Ovary (tissue), 10 donors: ENCODE measurements at places on chromosomes 2 and 18.

DNA sequence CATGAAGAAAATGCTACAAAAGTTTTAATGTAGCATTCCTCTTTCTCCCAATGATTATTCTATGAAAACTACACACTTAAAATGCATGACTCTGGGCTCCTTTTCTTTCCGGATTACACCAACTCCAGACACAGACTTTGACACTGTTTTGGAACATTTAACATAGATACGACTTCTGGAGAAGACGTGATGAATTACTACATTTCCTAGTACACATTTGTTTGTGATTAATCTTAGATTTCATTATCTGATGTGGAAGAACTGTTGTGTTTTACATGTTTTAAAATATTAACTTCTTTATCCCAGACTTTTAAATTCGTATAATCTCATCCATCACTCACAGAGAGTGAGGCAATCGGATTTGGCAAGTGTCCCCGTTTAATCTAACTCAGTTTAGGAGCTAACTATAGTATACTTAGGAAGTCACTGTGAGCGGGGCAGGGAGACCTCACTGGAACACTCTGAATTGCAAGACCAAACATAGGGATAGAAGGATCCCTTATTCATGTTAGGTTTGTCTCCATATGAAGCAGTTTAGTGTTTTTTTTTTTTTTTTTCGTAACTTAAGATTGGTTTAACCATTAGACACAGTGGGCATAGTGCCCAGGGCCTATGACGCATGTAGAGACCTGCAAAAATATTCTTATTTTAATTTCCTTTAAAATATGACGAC, 66.7 kb downstream of the PDE1A start:
- DNase-seq: no peak

GRCh38 chr2:9187620-9188214, 18.9 kb upstream of the ASAP2 start:
- no peak for DNase-seq

DNA sequence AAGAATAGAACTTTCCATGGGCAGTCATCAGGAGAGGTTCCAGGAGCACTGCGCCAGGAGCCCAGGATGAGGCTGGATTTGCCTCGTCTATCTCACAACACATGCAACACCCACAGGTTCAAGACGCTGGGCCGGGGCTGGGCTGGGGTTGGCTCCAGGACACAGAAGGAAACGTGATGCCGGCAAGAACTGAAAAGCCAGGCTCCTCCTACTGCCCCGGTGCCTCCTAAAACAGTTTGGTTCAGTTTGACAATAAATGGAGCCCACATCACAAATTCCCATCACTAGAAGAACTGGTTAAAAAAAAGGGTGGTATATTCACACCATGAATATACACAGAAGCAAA, 75.9 kb downstream of the INHBB start:
- no peak for DNase-seq

DNA sequence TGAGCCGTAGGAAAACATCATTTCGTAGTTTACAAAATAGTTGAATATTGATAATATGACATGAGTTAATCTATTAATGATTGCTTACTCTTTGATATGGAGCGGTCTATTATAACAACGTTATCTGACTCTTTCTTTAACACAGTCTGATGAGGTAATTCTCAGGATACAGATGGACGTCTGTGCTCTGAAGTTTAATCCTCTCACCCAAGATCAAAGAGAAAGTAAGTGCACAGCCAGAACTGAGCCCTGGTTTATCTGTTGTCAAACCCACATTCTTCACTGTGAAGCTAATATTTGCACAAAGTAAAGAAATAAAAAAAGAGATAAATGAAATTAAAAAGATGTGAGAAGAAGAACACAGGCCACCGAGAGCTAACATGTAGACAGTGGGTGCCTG, 190.9 kb upstream of the COPS8 start:
- DNase-seq: no peak

GRCh38 chr2:238449909-238450417, 23.2 kb downstream of the ASB1 start:
- DNase-seq: no peak

DNA sequence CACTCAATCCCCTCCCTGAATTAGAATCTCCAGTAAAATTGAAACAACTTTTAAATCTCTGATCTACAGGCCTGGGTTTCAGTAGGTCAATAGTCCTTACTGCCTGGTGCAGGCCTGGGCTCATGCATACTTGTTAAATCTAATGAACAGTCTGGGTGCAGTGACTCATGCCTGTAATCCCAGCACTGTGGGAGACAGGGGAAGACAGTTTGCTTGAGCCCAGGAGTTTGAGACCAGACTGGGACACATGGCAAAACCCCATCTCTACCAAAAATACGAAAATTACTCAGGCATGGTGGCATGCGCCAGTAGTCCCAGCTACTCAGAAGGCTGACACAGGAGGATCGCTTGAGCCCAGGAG, 94.7 kb upstream of the SP3 start:
- no peak for DNase-seq

GRCh38 chr2:202425036-202425435, 48.9 kb downstream of the BMPR2 start:
- no peak for DNase-seq

DNA sequence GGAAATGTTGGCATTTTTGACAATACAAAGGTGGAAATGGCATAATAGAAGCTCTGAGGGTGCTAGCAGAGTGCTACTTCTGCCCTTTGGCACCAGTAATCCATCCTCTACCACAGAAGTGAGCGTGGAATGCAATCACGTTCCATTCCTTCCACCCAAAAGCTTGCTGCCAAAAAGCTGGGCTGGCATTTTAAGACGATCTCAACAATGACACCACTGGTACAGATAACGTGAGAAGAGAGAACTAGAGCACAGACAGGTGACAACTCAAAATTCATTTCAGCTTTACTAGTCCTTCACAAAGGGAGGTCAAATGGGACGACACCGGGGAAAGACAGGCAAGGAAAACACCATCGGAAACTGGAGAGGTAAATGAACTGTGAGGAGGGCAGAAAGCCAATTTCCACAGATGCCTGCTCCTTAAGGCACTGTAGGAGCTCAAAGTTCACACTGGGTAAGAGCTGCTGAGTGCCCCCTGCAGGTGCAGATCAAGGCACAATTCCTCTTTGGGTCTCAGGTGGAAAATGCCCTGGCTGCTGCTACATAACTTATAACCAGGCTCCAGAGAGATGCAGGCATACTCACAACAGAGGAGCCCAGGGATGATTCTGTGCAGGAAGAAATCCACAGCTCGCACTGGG, 50.7 kb upstream of the RNU4ATAC start:
- DNase-seq: no peak

DNA sequence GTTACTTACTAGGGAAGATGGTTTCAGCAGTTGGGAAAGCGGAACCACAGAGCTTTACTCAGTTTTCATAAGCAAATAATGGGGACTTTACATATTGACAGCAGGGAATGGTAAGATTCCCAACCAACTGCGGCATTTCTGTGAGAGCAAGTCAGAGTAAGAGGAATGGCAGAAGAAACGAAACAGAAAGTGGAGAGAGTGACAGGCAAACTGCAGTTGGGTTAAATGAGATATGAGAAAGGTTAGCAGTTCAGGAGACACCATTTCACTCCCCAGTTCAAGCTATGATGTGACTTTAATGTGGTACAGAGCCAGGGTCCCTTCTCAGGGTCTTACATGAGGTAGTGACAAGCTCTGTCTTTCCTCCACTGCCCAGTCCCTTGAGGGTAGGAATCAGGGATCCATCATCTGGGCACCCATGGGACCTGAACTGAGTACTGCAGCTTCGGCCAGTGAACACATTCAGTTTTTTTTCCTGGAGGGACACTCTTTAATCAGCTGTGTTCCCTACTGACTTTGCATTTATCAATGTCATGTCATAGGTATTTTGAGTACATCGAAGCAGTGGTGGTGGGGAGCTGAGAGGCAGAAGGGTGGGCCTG, 33.0 kb upstream of the GREB1 start:
- no peak for DNase-seq

DNA sequence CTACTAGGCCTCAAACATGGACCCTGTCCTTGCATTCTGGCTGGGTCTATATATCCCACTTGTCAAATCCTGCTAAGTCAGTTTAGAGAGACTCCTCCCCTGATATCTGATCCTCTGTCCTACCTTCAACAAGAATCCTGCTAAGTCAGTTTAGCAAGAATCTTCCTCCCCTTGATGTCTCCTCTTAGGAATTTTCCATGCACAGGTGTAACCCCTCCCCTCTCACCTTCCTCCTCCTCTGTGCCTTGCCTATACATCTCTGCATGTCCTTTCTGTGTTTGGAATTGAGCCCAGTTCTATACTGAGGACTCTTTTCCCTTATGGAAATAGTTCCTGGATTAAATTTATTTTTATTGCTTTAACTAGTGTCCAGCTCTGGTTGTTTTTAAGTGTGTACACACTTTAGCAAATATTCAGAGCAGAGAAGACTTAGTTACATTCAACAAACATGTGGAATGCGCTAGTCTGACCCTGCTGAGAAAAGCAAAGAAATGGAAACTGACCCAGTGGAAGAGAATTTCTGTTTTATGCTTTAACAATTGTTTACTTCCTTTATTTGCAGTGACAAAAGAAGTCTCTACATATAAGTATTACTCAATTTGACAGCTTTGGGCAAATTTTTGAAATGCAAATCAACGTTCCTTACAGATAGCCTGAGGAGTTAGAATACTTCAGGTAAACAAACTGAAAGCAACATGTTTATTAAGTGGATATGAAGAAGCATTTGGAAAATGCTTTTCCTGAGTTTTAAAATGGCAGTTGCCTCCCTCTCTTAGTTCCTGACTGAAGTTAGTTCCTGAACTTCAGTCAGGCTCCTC, 80.6 kb downstream of the RIT2 start:
- no peak for DNase-seq

DNA sequence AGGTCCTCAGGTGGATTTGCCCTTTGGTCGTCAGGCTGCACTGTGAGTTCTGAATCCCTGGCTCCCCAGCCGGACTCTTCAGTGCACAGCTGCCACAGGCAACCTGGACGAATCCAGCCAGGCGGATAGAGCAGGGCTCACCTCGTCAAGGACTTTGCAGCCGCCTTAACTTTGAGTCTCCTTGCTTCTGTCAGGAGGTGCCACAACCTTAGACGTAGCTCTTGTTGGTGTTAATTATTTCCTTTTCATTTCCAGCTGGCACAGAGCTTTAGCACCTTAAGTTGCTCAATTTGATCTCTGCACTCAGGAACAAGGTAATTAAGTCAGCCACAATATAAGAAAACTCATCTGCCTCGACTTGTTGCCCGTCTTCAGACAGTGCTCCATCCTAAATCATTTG, 17.7 kb downstream of the SMIM21 start:
- no peak for DNase-seq

- DNase-seq: no peak
Measured at GRCh38 chr2:44596537-44597320, 235.0 kb downstream of the CAMKMT start.

GRCh38 chr2:177575358-177575757, 182.8 kb downstream of the AGPS start:
- DNase-seq: no peak

DNA sequence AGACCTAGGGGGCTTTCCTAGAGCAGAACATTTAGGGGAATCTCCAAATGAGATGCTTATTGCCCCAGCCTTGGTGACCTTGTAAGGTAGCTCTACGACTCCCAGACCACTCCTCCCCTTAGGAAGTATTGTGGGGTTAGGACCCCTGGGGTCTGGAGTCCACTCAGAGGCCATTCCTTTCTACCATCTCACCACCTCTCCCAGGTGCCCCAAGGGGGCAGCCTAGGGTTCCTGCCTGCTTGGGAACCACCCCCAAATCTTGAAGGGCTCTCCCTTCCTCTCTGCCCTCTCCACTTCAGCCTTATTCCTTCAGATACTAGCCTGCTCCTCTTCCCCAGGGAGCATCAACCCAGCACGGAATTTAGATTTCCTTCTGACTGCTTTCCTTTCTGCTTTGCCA, 17.5 kb upstream of the EXOC6B start:
- no peak for DNase-seq

GRCh38 chr2:230737791-230738226, 25.2 kb downstream of the CAB39 start:
- DNase-seq: no peak

DNA sequence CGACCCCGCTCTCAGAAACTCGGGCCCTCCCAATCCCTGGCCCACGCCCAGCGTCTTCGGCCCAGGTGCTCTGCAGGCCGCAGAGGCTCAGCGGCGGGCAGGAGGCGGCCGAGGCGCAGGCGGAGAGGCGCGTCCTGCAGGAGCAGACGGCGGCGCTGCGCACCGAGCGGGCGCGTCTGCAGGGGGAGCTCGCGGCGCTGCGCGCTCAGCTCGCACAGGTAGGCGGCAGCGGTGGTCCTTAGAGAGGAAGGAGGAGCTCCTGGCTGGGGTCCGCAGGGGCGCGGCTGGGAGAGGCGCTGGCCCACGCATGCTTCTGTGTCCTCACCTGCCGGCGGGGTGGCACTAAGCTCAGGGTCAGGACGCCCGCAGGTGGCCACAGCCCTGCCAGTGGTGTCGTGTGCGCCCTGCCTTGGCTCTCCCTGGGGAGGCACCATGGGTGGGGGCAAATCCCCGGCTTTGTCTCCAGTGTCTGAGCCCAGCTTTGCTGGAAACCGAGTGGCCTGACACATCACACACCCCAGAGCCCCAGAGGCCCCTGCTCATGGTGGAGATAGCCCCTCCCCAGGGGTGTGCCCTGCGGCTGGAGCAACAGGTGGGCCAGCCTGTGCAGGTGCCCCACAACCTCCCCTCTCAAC, 14.9 kb upstream of the SNED1 start:
- DNase-seq: peak; percentile 46

- no peak for DNase-seq
Measured at GRCh38 chr2:147824620-147825019, 20.2 kb upstream of the ACVR2A start.

GRCh38 chr18:48668466-48669179, 129.8 kb downstream of the CTIF start:
- DNase-seq: peak; percentile 7

DNA sequence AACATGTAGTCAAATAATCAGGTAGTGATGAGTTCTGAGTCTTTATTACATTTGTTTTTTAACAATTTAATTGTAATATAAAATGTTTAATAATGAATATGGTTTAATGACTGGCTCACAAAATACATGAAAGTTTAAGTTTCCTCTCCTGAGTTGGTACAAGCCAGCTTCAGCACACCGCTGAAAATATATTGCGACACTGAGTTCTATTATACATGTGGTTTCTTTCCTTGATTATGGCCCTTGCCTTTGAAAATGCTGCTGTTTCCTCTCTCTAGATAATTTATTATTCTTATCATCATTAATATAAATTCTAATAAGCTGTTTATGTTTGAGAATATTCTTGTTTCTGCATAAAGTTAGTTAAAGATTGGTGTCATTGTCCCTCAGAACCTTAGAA, 249.3 kb downstream of the PARD3B start:
- no peak for DNase-seq

DNA sequence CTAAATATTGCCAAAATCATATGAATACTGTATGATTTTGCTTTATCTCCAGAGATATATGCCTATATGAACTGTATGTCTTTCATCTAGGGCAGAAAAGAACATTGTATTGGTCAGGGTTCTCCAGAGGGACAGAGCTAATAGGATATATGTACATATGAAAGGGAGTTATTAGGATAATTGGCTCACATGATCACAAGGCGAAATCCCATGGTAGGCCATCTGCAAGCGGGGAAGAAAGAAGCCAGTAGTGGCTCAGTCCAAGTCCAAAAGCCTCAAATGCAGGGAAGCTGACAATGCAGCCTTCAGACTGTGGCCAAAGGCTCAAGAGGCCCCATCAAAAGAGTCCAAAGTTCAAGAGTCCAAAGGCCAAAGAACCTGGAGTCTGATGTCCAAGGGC, 209.9 kb downstream of the RNF144A start:
- no peak for DNase-seq
